Activated B cell treated with CpG ODN at 0.5 μM for 24 hours (primary cell): ENCODE measurements at places on chromosomes 5 and 9. TPM values are rescaled to one million over a fixed set of nuclear protein-coding genes. Genes with fewer than 3 reads are reported as not detected.
A peak's percentile ranks its signal among the peaks of the same experiment; 100 is the strongest.

DNA sequence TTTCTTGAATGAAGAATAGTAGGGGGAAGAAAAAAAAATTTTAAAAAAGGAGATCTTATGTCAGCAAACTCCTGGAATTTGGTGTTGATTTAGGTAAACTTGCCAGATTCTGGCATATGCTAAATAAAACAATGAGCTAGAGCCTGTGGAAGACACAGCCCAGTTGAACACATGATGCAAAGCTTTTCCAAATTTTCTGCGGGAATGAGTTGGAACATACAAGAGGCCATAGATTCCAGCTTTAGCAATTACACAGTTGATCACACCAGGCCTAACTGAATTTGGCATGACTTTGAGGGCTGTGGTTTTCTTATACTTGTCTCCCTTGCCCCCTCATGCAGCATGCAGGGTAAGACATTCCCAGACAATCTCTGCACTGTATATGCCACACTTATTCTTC lies 297.0 kb downstream of the SH3GL2 start:
- H3K4me1 ChIP-seq, result no peaks in the 10 kb centered on the region
- no peak overlapping the region for H3K4me3 ChIP-seq
- no peaks in the 10 kb centered on the region for H3K36me3 ChIP-seq
- no peak for DNase-seq

DNA sequence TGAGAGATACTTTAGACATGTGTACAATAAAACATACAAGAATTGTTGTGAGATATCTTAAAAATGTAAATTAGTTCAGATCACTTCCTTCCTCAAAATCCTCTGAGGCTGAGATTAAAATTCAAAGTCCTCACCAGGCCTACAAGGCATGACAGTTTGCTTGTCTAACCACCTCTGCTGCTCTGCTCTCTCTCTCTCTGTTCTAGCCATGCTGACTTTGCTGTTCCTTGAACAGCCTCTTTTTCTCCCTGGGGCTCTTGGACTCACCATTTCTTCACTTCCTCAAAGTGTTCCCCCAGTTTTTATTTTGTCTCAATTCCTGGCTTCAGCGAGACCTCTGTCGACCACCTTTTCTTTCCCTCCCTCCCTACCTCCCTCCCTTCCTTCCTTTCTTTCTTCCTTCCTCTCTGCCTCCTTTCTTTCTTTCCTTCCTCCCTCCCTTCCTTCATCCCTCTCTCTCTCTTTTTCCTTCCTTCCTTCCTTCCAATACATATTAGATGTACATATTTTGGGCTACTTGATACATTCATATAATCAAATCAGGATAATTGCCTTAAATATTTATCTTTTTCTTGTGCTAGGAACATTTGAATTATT lies 27.0 kb downstream of the CATSPER3 start:
- no peaks in the 10 kb centered on the region for H3K27me3 ChIP-seq
- H3K36me3 ChIP-seq, result no peaks in the 10 kb centered on the region
- H3K4me3 ChIP-seq, result peak overlapping the region; percentile 8
- H3K27ac ChIP-seq, result no peak overlapping the region
- DNase-seq, result no peak

DNA sequence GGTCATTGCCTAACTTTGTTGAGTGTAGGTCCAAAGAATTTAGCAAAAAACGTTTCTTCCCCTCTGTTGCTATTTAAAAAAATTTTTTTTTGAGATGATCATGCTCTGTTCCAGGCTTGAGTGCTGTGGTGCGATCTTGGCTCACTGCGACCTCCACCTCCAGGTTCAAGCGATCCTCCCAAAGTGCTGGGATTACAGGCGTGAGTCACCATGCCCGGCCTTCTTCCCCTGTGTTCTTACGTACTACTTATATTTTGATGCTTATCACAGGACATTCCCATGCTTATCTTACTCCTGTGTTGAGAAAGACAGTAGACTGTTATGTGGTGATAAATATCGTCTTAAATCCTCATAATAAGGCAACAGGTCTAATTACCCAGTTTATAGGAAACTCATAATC lies 2.5 kb downstream of the ACER2 start:
- peaks cover 12% of the 10 kb centered on the region for H3K4me1 ChIP-seq
- no peak overlapping the region for H3K4me3 ChIP-seq
- H3K27ac ChIP-seq, result no peak overlapping the region
- H3K36me3 ChIP-seq, result peaks cover 3% of the 10 kb centered on the region

CTXN3 gene
- not detected in 2 replicates for total RNA-seq

DNA sequence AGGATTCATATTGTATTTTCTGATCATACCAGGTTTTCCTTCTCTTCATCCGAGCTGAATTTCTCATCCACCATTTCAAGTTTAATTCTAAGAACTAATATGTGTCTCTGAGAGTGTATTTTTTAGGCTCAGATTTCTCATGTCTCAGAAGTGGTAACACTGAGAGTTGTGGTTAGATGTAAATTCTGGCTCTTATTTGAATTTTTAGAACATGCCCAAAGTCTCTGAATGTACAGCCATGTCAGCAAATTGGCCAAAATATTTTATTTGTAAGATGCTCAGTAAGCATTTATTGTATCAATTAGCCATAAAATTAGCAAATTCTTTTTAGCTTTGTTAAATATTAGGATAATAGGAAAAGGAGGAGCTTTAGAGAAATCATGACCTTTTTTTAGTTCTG lies 16.6 kb downstream of the SV2C start:
- H3K4me1 ChIP-seq, result no peaks in the 10 kb centered on the region
- DNase-seq, result no peak
- H3K27ac ChIP-seq, result no peak overlapping the region
- no peak overlapping the region for H3K4me3 ChIP-seq
- H3K27me3 ChIP-seq, result peaks cover 16% of the 10 kb centered on the region
- no peaks in the 10 kb centered on the region for H3K36me3 ChIP-seq

HRCT1 gene
- not detected in 2 replicates for total RNA-seq

AIF1L gene
- total RNA-seq, result not detected in 2 replicates

DNA sequence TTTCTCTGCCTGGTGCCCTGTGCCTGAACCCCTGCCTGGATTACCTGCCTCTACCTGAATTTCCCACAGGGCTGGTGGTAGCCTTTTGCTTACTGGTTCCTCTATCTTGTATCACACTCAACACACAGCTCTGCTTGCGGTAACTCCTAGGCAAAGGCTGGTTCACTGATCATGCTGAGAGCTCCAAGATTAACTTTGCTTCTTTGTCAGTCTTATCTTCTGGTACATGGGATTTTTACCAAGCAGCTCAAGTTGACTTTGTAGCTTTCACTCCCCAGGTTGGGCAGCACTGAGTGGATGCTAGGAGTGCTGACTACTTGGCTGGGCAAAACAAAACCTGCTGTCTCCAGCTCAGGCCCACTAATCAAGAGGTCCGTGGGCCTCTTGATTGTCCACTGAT lies 145.9 kb upstream of the GLRA1 start:
- H3K4me3 ChIP-seq, result no peak overlapping the region
- H3K27ac ChIP-seq, result no peak overlapping the region
- DNase-seq, result no peak
- H3K4me1 ChIP-seq, result no peaks in the 10 kb centered on the region

MEIKIN gene
- total RNA-seq, result not detected in 2 replicates

DNA sequence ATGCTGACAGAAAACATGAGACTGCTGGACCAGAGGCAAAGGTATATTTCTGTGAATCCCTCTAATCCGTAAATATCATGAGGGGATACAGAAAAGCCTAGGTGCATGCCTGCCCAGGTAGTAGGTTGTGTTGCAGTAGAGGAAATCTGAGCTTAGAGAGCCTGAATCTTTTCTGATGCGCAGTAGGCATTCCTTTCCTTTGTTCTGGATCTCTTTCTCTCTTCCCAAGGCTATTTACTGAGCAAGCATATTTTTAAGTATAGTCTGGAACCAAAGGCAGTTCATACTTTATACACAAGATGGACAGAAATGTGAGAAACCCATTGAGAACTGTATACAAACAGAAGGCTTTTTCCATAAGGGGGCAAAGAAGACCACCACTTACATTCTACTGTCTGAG lies 359.3 kb downstream of the TMEM161B start:
- no peak for DNase-seq
- H3K4me3 ChIP-seq, result no peak overlapping the region
- H3K4me1 ChIP-seq, result no peaks in the 10 kb centered on the region
- H3K27ac ChIP-seq, result no peak overlapping the region
- no peaks in the 10 kb centered on the region for H3K27me3 ChIP-seq

- H3K36me3 ChIP-seq, result no peaks in the 10 kb centered on the region
- H3K27ac ChIP-seq, result peak overlapping the region; percentile 66
- no peak for DNase-seq
- no peaks in the 10 kb centered on the region for H3K27me3 ChIP-seq
- peak overlapping the region; percentile 38 for H3K4me3 ChIP-seq
Observed at GRCh38 chr9:132880324-132880661, 1.6 kb downstream of the SPACA9 start.

BAAT gene
- not detected in 2 replicates for total RNA-seq

SPOCK1 gene
- total RNA-seq, result not detected in 2 replicates

GRCh38 chr5:135482381-135482933 lies 30.3 kb upstream of the TIFAB start:
- no peak overlapping the region for H3K27ac ChIP-seq
- H3K27me3 ChIP-seq, result peaks cover 29% of the 10 kb centered on the region
- H3K4me1 ChIP-seq, result no peaks in the 10 kb centered on the region
- no peak overlapping the region for H3K4me3 ChIP-seq

GRCh38 chr9:115599898-115600297 lies 481.9 kb upstream of the TNC start:
- no peaks in the 10 kb centered on the region for H3K4me1 ChIP-seq
- H3K27ac ChIP-seq, result no peak overlapping the region
- H3K36me3 ChIP-seq, result no peaks in the 10 kb centered on the region
- DNase-seq, result no peak

DNA sequence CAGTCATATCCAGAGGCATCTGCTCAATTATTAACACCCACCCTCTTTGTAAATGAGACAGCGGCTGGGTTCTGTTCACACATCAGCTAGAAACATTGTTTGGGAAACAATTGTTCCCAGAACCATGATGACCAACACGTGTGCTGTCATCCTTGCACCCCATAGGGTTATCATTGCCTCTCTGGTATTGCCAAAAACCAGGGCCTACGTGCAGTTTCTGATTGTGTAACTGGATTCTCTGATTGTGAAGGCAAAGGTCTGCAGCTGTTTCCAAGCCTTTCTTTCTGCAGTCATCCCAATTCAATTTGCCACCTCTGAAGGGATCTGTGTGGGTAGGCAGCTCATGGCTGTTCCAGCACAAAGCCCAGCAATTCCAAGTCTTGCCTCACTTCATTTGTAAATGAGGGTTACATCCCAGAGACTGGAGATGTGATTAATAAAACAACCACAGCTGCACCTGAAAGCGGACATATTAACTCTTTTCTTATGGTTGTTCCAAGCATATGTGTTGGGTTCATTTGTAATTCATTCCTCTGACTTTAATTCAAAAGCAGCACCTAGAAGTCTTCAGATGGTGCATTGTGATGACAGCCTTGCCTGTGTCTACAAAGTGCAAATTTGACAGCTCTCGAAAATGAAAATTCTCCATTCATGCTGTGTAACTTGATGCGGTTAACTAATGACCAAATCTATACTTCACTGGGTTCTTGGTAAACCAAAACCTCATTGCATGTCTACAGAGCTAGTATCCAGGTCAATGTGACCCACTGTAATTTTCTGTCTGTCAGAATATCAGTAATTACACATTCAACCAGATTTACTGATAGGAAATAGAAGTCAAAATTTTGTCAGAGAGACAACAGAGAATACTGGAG lies 66.6 kb downstream of the YIPF5 start:
- H3K27ac ChIP-seq, result no peak overlapping the region
- H3K4me1 ChIP-seq, result no peaks in the 10 kb centered on the region
- peaks cover 5% of the 10 kb centered on the region for H3K27me3 ChIP-seq
- no peaks in the 10 kb centered on the region for H3K36me3 ChIP-seq

GRCh38 chr9:136645352-136645902 lies 17.3 kb upstream of the EGFL7 start:
- H3K36me3 ChIP-seq, result no peaks in the 10 kb centered on the region
- H3K27ac ChIP-seq, result no peak overlapping the region
- H3K4me3 ChIP-seq, result no peak overlapping the region
- peaks cover 20% of the 10 kb centered on the region for H3K27me3 ChIP-seq
- peaks cover 26% of the 10 kb centered on the region for H3K4me1 ChIP-seq

GRCh38 chr9:109969011-109969410 lies 189.0 kb downstream of the PALM2AKAP2 start:
- H3K4me1 ChIP-seq, result peaks cover 93% of the 10 kb centered on the region
- no peak for DNase-seq
- no peaks in the 10 kb centered on the region for H3K36me3 ChIP-seq
- peak overlapping the region; percentile 98 for H3K27ac ChIP-seq
- H3K4me3 ChIP-seq, result peak overlapping the region; percentile 3

DNA sequence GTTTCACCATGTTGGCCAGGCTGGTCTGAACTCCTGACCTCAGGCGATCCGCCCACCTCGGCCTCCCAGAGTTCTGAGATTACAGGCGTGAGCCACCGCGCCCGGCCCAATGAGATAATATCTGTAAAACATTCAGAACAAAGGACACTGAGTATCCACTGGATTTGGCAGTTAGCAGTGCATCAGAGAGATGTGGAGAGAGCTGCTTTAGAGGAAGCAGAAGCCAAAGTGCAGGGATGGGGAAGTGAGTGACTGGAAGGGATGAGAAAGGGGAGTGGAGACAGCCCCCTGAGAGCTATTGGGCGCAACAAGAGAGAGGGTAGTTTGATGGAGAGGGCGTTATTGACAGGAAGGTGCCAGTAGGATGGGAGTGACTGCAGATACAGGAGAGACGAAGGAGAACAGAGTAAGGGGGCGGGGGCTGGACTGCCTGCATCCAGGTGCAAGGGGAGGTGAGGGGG lies 157.5 kb upstream of the SHB start:
- no peak for DNase-seq
- peaks cover 44% of the 10 kb centered on the region for H3K27me3 ChIP-seq
- peaks cover 13% of the 10 kb centered on the region for H3K4me1 ChIP-seq
- no peaks in the 10 kb centered on the region for H3K36me3 ChIP-seq
- no peak overlapping the region for H3K27ac ChIP-seq

DNA sequence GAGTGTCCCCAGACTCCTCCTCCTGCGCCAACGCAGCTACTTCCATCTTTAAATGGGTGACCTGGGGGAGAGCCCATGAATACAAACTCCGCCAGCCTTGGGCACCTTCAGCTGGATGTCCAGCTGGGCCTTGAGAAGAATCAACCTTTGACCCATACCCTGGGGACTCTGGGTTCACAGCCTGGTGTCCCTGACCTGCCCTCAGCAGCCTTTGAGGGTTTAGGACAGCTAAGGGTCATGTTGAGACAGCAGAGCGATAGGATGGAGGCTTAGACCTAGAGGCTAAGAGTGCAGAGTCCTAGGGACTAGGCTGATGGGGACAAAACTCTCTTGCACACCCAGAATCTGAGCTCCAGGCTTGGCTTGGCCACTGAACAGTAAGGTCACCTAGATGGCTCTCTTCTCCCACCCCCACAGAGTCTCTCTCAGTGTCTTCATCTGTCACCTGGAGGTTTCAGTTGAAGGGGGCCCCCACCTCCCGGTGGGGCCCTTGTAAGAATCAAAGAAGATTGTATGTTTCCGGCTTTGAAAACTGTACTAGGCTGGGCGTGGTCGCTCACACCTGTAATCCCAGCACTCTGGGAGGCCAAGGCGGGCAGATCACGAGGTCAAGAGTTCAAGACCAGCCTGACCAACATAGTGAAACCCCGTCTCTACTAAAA lies 6.7 kb upstream of the AQP3 start:
- no peak overlapping the region for H3K4me3 ChIP-seq
- H3K36me3 ChIP-seq, result no peaks in the 10 kb centered on the region
- H3K4me1 ChIP-seq, result peaks cover 8% of the 10 kb centered on the region
- H3K27me3 ChIP-seq, result no peaks in the 10 kb centered on the region
- DNase-seq, result no peak

MSMP gene
- 0.78 and 1.2 TPM in 2 replicates for total RNA-seq

GRCh38 chr5:125484742-125485641 lies 738.6 kb upstream of the ZNF608 start:
- H3K36me3 ChIP-seq, result no peaks in the 10 kb centered on the region
- no peak for DNase-seq
- peaks cover 7% of the 10 kb centered on the region for H3K27me3 ChIP-seq
- no peak overlapping the region for H3K4me3 ChIP-seq

NOTCH1 gene
- total RNA-seq, result 24.9 and 26.6 TPM in 2 replicates
